ENCODE measurements at places on chromosomes 16 and 17.
A peak's percentile ranks its signal among the peaks of the same experiment; 100 is the strongest.

DNA sequence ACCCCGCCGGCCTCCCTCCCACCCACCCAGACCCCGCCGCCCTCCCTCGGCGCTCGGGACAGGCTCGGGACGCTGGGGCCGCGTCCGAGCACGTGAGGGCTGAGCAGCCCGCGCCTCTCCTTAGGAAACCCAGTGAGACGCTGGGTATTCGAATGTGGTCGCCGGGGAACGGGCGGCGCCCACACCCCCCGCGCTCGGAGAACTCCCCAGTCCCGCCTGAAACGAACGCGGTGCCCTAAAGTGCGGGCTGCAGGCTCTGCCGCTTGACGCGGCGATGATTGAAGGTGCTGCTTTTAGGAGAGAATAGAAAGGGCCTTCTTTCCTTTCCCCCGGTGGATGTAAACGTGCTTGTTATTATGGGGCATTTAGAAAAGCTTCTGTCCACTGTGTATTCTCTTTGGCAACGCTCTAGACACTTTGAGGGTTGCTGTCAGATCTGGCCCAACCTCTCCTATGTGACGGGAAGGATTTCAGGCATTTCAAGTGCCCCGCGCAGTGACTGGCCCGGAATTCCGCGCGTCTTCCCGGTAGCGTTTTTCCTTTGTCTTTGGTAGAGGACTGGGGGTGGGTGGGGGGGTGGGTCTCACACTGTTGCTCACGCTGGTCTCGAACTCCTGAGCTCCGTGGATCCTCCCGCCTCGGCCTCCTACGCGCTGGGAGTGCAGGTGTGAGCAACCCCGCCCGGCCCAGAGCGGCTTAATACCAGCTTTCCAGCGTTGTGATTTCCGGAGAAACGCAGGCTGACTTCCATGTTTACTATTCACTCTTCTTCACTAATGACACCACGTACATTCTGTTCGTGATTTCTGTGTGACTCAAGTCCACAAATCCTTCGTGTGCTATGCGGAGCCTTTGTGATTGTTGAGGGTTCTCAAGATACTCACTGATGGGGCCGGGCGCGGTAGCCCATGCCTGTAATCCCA is 21.8 kb upstream of the FOXK2 start:
- no peak for DNase-seq

DNA sequence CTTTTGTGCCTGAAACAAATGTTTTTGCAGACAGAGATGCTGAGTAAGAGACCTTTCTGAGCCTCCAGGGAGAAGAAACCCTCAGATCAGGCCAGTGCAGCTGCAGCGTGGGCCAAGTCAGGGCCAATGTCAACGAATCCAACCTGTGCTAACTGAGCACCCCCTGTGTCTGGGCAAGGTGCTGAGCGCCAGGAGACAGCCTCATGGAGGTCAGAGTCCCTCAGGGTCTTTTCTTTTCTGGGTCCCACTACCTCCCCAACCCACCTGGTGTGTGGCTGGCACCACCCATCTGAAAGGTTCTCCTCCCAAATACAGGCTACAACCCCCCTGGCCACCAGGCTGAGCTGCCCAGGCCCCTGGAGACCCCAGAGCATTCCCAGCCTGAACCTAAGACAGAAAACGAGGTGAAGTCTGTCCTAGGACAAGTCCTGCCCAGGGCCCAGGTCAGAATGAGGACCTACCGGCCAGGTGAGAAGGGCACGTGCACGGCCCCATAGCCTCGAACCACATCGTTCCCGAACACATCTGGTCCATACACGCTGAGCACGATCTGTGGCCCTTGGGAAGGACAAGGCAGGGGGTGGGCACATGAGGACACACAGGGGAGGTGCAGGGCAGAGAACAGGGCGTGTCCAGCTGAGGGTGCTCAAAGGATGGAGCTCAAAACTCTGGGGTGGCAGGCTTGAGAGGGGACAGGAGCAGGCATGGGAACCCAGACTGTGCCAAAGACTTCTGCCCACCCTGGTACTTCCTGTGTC is 15.0 kb downstream of the B9D1 start:
- DNase-seq, result no peak

- DNase-seq, result no peak
Measured at GRCh38 chr17:80696456-80696855, 151.8 kb downstream of the RPTOR start.

DNA sequence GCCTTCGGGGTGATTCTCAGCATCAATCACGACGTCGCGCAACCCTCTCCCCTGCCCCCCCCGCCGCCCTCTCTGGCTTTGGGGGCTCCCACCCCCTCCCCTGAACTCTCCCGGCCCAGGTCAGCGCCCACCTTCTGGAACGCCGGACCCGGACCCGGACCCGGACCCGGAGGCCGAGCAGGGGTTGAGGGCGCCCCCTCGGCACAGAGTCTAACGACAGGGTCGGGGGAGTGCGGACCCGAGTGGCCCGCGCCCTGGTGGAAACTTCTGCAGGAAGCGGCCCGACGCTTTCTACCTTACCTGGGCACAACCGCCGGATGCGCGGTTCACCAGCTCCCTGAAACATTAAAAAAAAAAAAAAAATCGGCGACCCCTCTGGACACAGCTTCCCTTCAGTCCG is 16.2 kb downstream of the SALL1 start:
- DNase-seq, result no peak

GRCh38 chr17:81412490-81413093 is 17.3 kb downstream of the BAHCC1 start:
- no peak for DNase-seq

DNA sequence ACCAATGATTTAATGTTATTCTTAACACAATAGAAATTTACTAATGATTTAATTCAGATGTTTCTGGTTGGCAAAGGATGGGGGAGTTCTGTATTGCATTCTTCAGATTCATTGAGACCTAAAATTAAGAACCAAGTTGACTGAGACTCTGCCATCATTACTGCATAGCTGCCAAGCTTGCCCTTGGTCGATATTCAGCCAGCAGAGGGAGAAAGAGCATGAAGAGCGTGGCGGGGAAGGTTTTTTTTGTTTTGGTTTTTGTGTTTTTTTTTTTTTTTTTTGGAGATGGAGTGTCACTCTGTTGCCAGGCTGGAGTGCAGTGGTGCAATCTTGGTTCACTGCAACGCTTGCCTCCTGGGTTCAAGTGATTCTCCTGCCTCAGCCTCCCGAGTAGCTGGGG is 659.4 kb upstream of the EEF2KMT start:
- no peak for DNase-seq

DNA sequence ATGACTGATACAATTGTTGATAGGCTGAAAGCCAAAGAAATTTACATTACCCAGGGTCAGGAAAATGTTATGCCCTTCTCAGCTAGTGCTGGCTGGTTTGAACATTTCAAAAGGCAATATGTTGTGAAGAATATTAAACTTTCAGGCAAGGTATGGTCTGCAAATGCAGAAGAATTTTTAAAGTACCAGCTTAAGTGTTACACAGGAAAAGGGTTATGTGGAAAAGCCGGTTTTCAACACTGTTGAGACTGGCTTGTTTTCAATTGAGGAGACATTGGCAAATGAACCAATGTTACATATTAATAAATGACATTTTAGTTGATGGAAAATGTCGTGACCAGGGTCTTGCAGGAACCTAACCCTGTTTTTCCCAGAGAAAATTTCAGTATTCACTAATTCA is 215.8 kb upstream of the TBX2 start:
- no peak for DNase-seq

- DNase-seq, result no peak
Measured at GRCh38 chr17:5758651-5759050, 174.3 kb upstream of the NLRP1 start.

DNA sequence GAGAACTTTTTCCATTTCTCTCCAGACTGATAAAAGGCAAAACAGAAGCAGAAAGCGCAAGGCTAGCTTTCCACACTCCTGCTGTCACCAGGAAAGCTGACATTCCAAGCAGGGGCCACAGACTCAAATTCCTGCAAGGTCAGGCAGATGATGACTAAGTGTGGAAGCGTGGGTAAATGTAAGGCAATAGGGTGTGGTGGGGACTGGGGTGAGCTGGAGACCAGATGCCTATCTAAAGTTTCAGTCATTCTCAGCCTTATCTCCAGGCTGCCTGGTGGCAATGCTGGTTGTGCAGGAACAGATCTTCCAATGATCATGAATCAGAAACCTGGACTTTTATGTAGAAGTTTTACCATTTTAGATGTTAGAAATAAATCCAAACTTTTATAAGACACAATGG is 224.1 kb downstream of the GSG1L start:
- DNase-seq, result no peak

- DNase-seq, result no peak
Measured at GRCh38 chr17:10668775-10669174, 11.7 kb upstream of the MYH3 start.

GRCh38 chr16:74797414-74797813 is 22.8 kb upstream of the FA2H start:
- no peak for DNase-seq

GRCh38 chr17:62859146-62859545 is 51.0 kb upstream of the MARCHF10 start:
- DNase-seq, result no peak

DNA sequence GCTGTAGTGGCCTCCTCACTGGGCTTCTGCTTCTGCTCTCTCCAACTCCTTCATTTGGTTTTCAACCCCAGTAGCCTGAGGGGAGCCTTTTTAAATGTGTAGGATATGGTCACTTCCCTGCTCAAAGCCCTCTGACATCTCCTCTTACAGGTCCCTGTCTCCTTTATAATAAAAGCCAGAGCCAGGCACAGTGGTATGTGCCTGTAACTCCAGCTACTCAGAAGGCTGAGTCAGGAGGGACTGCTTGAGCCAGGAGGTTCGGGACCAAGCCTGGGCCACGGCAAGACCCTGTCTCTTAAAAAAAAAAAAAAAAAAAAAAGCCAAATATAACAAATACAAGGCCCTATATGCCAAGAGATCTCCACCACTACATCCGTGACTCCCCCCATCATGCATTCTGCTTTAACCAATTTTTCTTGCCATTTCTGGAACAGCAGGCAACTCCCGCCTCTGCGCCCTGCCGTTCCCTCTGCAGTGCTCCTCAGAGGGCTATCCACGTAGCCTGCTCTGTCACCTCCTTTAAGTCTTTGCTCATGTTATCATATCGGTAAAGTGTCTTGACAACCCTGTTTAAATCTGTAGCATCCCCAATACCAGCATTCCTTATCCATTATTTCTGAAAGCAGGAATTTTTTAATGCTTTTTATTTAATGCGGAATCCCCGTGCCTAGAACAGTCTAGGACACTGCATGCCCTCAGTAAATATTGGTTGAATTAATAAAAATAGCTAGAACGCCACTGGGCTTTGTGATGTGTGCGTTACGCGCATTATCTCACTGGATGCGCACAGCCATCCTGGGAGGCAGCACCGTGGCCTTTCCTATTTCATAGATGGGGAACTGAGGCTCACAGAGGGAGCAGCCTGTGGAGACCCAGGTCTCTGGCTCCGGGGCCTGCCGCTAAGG is 9.5 kb downstream of the ZNF771 start:
- DNase-seq, result no peak

GRCh38 chr17:59093702-59094231 is 12.9 kb downstream of the TRIM37 start:
- DNase-seq, result no peak

DNA sequence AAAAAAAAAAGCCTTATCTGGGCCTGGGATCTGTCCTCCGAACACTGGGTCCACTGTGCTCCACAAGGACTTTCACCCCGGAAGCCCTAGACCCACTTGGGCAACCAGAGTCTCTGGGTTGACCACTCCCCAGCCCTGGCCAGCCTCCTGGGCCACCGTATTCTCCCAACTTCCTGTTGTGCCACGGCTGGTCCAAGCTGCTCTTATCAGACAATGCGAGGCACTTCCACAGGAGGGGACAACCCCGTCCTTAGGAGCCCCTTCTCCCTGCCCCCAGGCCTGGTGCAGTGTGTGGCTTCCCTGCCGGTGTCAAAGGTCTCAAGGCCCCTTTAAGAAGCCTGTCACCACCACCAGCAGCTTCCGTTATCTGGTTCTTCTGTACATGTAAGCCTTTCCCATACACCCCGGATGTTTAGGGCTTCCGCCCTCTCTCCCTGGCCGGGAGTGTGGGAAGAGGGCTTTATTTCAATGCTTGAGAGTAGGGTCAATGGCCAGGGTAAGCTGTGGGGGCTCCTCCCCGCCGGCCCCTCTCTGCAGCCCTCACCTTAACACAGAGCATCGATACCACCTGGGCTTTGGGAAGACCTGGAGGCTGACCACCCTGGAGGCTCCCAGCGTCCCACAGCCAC is 313.0 kb downstream of the SEC14L1 start:
- DNase-seq, result peak; percentile 77

DNA sequence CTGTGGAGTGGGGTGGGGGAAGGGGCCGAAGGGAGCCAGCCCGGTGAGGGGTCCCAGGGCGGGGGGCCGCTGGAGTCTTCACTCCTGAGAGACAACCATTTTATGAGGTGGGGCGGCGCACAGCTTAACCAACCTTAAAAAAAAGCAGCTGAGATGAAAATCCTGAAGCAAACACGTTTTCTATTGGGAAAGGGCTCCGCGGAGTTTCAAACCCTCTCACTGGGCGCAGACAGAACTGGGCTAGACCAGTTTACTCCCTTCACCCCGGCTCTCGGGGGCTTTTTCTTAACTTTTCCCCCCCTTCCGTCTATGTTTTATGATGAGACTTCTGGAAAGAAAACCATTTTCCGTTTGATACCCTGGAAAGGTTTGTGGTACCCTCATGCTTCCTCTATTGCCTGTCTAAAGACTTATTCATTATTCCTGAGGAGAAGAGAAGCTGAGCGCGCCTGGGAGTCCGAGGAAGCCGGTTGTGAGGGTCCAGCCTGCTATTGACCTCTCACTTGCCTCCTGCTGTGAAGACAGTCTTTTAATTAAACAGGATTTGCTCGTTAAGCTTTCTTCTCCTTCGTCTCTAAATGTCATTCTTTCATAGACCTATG is 482 bp upstream of the SSH2 start:
- DNase-seq, result no peak

DNA sequence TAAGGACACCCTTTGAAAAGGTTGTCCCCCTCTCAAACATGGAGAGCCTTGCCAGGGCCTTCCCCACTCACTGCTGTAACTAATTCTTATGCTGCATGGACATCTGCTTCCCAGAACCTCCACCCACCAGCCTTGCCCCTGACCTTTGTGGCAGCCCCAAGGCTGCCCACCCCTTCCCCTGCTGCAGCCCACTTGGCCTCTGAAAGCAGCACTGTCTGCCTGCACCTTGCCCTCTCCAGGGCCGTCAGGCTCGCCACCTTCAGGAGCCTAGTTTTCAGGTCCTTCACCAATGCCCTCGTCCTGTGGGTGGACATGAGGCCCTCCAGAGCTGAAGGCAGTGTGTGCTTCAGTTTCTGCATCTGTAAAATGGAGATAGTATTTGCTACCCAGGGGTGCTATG is 2.7 kb upstream of the CORO1A start:
- DNase-seq, result no peak

GRCh38 chr17:48725288-48726064 is 2.5 kb downstream of the PRAC2 start:
- no peak for DNase-seq

DNA sequence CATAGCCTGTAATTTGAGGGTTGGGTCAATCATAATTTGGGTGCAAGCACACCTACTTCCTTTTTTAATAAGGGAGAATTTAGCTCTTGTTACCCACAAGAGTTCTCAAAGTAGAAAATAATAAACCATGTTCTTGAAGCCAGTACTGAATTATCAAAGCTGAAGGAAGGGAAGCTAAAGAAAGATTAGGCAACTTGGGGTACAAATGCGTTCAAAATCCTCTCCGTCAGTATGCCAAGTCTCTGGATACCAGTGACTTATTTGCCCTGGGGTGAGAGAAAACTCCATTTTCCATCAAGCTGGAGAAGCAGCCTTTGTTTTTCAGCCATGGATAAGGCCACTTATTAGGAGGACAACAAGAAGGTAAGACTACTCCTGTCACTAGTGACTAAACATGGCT is 23.5 kb upstream of the DHRS13 start:
- no peak for DNase-seq

- DNase-seq, result no peak
Measured at GRCh38 chr16:80540516-80541305, at the start of gene DYNLRB2. TSS of gene DYNLRB2 (plus strand) at chr16:80540993. CDS start at chr16:80541077, 84 bp downstream.

GRCh38 chr16:56191156-56191815 is at the start of gene GNAO1:
TSS of gene GNAO1 (plus strand) at chr16:56191489. CDS start at chr16:56192236, 747 bp downstream.
- DNase-seq, result peak; percentile 12
